T follicular helper cell (primary cell): ENCODE measurements at places on chromosomes 13 and 19.

GRCh38 chr19:2185734-2186070 is 22.0 kb downstream of the DOT1L start:
- no peak for DNase-seq

- DNase-seq = no peak
Measured at GRCh38 chr13:76556627-76557026, 329.6 kb downstream of the KCTD12 start.

DNA sequence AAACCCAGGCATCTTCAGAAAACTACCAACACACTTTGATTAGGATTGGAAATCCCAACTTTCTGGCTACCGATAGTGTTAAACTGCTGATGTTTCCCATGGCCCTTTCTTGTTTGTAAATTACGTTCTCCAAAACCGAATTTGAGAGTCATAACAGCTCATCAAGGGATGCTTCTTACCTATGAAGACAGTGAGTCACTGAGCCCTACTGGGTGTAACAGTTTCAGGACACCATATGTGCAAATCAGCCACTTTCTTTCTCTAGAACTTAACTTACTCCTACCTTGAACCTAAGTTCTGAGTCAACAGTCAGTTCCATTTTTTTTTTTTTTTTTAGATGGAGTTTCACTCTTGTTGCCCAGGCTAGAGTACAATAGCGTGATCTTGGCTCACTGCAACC is 410.1 kb upstream of the TSHZ3 start:
- no peak for DNase-seq

GRCh38 chr13:98405107-98405571 is 171.8 kb downstream of the STK24 start:
- no peak for DNase-seq

DNA sequence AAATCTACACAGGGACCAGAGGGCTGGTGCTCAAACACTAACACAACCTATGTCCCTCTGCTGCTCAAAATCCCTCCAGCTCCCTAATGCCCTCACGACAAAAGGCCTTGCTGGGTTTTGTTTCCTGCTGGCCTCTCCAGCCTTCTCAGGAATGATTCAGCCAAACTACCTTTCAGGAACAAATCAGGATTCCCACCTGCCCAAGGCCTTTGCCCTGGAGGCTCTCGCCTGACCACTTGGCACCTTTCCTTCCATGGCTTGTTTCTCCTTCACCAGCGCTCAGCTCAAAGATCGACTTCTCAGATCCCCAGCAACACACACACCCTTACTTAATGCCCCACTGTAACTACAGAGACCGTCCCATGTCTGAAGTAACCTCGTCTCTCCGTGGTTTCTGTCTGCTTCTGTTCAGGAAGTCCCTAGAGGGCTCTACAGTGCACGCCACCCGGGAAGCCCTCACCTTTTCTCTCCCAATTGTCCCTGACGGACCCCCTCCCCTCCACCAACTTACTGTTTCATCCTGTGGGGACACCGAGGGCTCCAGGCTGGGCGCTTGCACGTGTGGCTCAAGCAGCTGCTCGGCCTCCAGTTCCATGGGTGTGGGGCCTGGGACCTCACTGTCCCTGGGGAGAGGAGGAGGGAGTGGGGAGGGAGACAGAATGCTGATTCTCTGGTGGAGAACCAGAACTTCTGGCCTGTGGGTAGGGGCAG is 3.2 kb upstream of the SIX5 start:
- DNase-seq = no peak
